ENCODE measurements at places on chromosomes 13 and 19.
A peak's percentile ranks its signal among the peaks of the same experiment; 100 is the strongest.

GRCh38 chr13:50612717-50613116 lies 230.8 kb downstream of the DLEU7 start:
- no peaks in the 10 kb centered on the region for H3K36me3 ChIP-seq
- no peak overlapping the region for H3K27ac ChIP-seq
- peaks cover 14% of the 10 kb centered on the region for H3K4me1 ChIP-seq
- H3K4me3 ChIP-seq: no peak overlapping the region

GRCh38 chr19:980133-980998 lies 3.8 kb upstream of the WDR18 start:
- H3K4me1 ChIP-seq: peaks cover 28% of the 10 kb centered on the region
- H3K4me3 ChIP-seq: no peak overlapping the region
- H3K27ac ChIP-seq: no peak overlapping the region
- no peaks in the 10 kb centered on the region for H3K36me3 ChIP-seq
- no peaks in the 10 kb centered on the region for H3K27me3 ChIP-seq

DNA sequence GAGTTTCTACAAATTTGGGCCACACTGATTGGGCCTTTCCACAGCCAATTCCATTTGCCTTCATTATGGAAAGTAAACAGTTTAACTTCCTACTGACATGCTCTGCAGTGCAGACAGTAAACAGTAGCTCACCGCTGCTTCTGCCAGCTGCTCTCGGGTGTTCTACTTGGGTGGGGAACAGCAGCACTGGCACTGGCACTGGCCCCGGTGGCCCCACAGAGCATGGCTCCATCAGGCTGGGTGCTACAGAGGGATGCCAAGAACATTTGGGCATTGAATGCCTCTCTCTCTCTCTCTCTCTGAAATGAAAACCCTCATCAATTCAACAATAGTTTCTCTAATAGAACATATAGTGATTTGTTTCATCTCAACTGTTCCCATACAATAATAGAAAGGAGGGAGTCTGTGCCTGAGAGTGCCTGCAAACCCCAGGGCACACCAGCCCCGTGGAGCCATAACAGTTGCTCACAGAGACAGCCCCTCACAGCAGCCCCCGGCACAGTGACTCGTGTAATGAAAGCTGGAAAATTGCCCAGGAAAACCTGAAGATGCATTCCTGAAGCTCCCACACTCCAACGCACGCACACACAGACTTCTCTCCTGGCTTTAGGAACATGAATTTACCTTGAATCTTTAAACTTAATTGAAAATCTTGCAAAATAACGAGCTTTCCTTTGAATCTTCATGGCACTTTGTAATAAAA lies 38.2 kb upstream of the GJB6 start:
- no peak for DNase-seq
- H3K27ac ChIP-seq: no peak overlapping the region
- H3K36me3 ChIP-seq: no peaks in the 10 kb centered on the region
- no peaks in the 10 kb centered on the region for H3K27me3 ChIP-seq

GRCh38 chr19:50994129-50994528 lies 7.3 kb downstream of the KLK8 start:
- no peaks in the 10 kb centered on the region for H3K27me3 ChIP-seq
- H3K4me1 ChIP-seq: no peaks in the 10 kb centered on the region
- no peak for DNase-seq
- H3K27ac ChIP-seq: no peak overlapping the region
- H3K4me3 ChIP-seq: no peak overlapping the region

- H3K27ac ChIP-seq: no peak overlapping the region
- H3K36me3 ChIP-seq: no peaks in the 10 kb centered on the region
- DNase-seq: no peak
- peaks cover 22% of the 10 kb centered on the region for H3K4me1 ChIP-seq
- H3K4me3 ChIP-seq: peak overlapping the region; percentile 30
- no peaks in the 10 kb centered on the region for H3K27me3 ChIP-seq
These were observed 49.2 kb downstream of the GADD45B start for GRCh38 chr19:2524840-2525723.

GRCh38 chr13:72890546-72890945 lies 108.6 kb downstream of the PIBF1 start:
- no peaks in the 10 kb centered on the region for H3K27me3 ChIP-seq
- no peak overlapping the region for H3K27ac ChIP-seq
- H3K36me3 ChIP-seq: no peaks in the 10 kb centered on the region
- no peaks in the 10 kb centered on the region for H3K4me1 ChIP-seq
- H3K4me3 ChIP-seq: no peak overlapping the region

DNA sequence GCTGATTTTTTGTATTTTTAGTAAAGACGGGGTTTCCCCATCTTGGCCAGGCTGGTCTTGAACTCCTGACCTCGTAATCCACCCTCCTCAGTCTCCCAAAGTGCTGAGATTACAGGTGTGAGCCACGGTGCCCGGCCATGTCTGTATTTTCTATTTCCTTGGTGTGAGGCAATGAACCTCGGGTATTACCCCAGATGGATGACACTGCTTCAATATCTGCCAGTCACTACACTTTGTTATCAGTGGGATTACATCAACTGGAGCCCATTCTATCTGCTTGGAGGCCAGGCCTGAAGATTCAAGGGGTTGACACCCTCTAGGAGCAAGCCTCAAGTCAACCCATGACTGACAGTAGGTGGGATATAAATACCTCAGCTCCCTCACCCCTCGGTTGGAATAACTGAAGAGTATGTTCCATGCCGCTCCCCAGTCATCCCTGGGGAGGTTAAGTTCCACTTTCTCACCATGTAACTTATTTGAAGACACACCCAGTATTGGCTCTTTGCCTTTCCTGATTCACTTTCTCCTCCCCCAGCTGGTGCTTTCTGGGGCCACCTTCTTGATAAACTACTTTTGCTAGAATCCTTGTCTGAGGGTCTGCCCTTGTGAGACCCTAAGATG lies 992 bp upstream of the ADGRE1 start:
- no peaks in the 10 kb centered on the region for H3K4me1 ChIP-seq
- no peak for DNase-seq
- H3K27me3 ChIP-seq: no peaks in the 10 kb centered on the region
- H3K4me3 ChIP-seq: no peak overlapping the region

DNA sequence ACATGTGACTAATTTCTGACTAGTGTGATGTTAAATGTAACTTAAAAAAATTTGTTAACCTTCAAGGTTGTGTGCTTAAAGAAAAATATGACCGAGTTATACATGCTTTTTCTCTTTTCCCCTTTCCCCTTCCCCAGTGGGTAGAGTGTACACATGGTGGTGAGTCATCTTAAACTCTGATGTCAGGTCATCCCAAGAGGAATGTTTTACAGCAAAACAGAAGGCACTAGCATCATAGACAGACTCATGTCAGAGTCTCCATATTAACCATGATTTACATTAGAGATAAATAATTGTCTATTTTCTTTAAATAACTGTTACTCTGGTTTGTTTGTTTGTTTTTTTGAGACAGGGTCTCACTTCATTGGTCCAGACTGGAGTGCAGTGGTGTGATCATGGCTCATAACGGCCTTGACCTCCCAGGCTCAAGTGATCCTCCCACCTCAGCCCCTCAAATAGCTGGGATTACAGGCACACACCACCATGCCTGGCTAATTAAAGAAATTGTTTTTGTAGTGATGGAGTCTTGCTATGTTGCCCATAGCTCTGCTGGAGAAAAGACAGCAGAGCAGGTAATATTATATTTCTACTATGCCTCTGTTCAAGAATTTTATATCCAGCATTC lies 160.4 kb upstream of the PCDH9 start:
- H3K4me3 ChIP-seq: no peak overlapping the region
- no peak for DNase-seq
- no peaks in the 10 kb centered on the region for H3K27me3 ChIP-seq
- no peaks in the 10 kb centered on the region for H3K36me3 ChIP-seq
- no peak overlapping the region for H3K27ac ChIP-seq
- H3K4me1 ChIP-seq: no peaks in the 10 kb centered on the region

- DNase-seq: no peak
- peak overlapping the region; percentile 100 for H3K27ac ChIP-seq
- no peaks in the 10 kb centered on the region for H3K27me3 ChIP-seq
- H3K4me3 ChIP-seq: peak overlapping the region; percentile 93
- H3K4me1 ChIP-seq: peaks cover 85% of the 10 kb centered on the region
These were observed 574 bp downstream of the MKNK2 start for GRCh38 chr19:2050349-2050990.

DNA sequence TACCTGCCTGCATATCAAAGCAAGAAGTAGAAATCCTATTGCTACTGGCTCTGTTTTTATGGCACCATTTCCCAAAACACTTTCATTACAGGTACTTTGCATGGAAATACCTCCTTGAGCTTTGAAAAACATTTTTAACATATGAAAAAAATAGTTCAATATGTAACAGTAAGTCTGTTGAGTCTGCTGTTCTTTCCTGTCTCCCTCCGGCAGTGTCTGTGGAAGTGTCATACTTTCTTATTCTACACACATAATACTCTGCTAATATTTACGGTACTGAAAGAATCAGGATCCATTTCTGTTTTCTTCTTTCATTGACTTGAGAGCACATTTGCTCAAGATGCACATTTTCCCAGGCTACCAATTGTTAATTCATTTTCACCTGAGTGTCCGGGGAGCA lies 8.2 kb upstream of the SERTM1 start:
- no peak for DNase-seq
- no peaks in the 10 kb centered on the region for H3K27me3 ChIP-seq

DNA sequence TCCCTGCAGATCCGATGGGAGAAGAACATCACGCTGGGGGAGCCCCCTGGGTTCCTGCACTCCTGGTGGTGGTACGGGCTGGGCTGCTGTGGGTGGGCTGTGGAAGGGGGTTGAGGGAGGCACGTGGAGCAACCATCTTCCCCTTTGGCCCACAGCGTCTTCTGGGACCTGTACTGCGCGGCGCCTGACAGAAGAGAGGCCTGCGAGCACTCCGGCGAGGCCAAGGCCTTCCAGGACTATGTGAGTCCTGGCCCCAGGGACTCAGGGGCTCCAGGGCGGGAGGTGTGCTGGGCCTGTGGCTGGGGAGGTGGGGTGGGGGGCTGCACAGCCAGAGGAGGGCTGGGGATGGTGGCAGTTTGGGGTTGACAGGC lies 8.5 kb downstream of the SSBP4 start:
- DNase-seq: no peak
- no peak overlapping the region for H3K4me3 ChIP-seq

DNA sequence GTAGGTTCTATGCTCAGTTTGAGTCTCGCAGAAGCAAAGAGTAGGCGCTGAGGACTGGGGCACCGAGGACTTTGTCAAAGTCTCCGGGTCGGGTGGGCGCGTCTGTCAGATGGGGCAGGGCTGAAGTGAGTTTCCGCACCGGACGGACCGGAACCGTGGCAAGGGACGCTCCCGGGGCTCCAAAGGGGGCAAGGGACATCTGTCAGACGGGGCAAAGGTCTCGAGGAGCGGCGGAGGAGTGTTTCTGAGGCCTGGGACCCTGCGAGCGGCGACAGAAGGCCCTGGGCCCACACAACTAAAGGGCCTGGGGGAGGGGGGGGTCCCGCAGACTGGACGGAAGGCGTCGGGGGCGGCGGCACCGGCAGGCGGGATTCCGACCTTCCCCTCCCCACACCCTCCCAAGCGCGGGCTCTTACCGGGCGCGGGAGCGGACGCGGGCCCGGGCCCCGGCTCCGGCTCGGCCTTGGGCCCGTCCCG lies 13.3 kb upstream of the AKAP8L start:
- H3K27ac ChIP-seq: peak overlapping the region; percentile 55
- no peaks in the 10 kb centered on the region for H3K27me3 ChIP-seq
- peak overlapping the region; percentile 70 for H3K4me3 ChIP-seq
- peaks cover 47% of the 10 kb centered on the region for H3K4me1 ChIP-seq

- H3K36me3 ChIP-seq: peaks cover 90% of the 10 kb centered on the region
- no peaks in the 10 kb centered on the region for H3K27me3 ChIP-seq
- H3K4me1 ChIP-seq: no peaks in the 10 kb centered on the region
- no peak for DNase-seq
These were observed 168.7 kb downstream of the KDM4B start for GRCh38 chr19:5137571-5138124.

DNA sequence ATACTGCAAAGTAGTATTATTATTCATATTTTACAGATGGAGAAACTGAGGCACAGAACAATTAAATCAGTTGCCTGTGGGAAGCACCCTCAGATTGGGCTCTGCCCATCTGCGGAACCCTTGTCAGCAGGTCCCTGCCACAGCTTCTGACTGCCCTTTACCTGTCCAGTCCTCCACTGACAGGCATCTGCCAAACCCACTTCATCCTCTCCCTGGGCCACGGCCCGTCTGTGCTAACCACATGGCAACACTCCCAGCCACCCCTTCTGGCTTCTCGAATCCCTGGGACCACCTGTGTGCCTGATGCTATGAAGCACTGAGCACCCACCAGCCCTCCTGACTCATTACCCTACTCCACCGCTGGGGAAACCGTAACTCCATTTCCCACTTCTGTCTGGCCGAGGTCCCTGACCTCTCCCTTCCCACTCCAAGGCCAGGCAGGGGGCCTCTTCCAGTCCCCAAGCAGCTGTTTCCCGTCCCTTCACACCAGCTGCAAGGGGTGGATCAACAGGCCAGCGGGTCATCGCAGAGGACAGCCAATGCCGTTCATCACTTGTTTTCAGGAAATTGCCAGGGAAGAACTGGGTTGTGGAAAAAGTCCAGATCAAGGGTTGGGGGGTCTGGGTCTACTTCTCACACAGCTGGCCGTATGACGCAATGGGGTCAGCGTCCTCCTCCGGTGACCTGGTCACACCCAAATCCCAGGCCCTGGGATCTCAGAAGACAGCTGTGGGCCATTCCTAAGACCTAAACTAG lies 2.5 kb downstream of the KANK3 start:
- peaks cover 19% of the 10 kb centered on the region for H3K4me1 ChIP-seq
- no peak for DNase-seq
- peaks cover 6% of the 10 kb centered on the region for H3K27me3 ChIP-seq
- no peak overlapping the region for H3K27ac ChIP-seq
- H3K36me3 ChIP-seq: no peaks in the 10 kb centered on the region
- no peak overlapping the region for H3K4me3 ChIP-seq

GRCh38 chr13:41383386-41383785 lies 72.3 kb downstream of the NAA16 start:
- no peak overlapping the region for H3K4me3 ChIP-seq
- H3K27me3 ChIP-seq: no peaks in the 10 kb centered on the region
- no peak overlapping the region for H3K27ac ChIP-seq
- H3K36me3 ChIP-seq: no peaks in the 10 kb centered on the region
- no peaks in the 10 kb centered on the region for H3K4me1 ChIP-seq

DNA sequence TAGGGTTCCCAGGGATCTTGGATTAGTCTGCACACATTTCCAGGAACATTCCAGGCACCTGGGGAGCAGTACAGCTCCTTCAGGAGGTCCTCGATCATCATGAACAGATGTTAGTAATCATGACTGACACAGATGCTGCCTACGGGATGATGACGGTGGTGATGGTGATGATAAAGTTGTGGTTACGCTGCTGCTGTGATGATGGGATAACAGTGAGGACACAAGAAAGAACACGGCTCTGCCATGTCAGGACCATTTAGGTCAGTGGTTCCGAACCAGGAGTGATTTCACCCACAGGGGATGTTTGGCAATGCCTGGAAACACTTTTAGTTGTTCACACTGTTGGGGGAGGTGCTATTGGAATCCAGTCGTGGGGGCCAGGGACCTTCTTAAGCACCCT lies 1193.0 kb downstream of the UQCRFS1 start:
- no peaks in the 10 kb centered on the region for H3K27me3 ChIP-seq
- H3K27ac ChIP-seq: no peak overlapping the region

GRCh38 chr13:30038884-30039283 lies 188.5 kb upstream of the UBL3 start:
- H3K27ac ChIP-seq: peak overlapping the region; percentile 47
- no peak overlapping the region for H3K4me3 ChIP-seq
- H3K4me1 ChIP-seq: peaks cover 8% of the 10 kb centered on the region
- H3K36me3 ChIP-seq: no peaks in the 10 kb centered on the region
- no peak for DNase-seq
- H3K27me3 ChIP-seq: no peaks in the 10 kb centered on the region

- H3K27ac ChIP-seq: peak overlapping the region; percentile 51
- no peak overlapping the region for H3K4me3 ChIP-seq
- peaks cover 26% of the 10 kb centered on the region for H3K4me1 ChIP-seq
- no peaks in the 10 kb centered on the region for H3K36me3 ChIP-seq
- no peak for DNase-seq
These were observed 464.8 kb downstream of the COG6 start for GRCh38 chr13:40120288-40120687.
